ENCODE measurements at places on chromosomes 3 and 15. TPM values are rescaled to one million over a fixed set of nuclear protein-coding genes. Genes with fewer than 3 reads are reported as not detected.
A peak's percentile ranks its signal among the peaks of the same experiment; 100 is the strongest.

- no peaks in the 10 kb centered on the region for H3K36me3 ChIP-seq
- no peaks in the 10 kb centered on the region for H3K4me1 ChIP-seq
- H3K27ac ChIP-seq, result no peak overlapping the region
- H3K27me3 ChIP-seq, result no peaks in the 10 kb centered on the region
- DNase-seq, result no peak
Observed at GRCh38 chr15:22265056-22265945, 185.0 kb downstream of the OR4M2 start.

- H3K27me3 ChIP-seq, result no peaks in the 10 kb centered on the region
- DNase-seq, result no peak
- no peak overlapping the region for H3K27ac ChIP-seq
- no peaks in the 10 kb centered on the region for H3K4me1 ChIP-seq
- peaks cover 30% of the 10 kb centered on the region for H3K36me3 ChIP-seq
Observed at GRCh38 chr3:45546126-45546620, 48.4 kb upstream of the LIMD1 start.

DNA sequence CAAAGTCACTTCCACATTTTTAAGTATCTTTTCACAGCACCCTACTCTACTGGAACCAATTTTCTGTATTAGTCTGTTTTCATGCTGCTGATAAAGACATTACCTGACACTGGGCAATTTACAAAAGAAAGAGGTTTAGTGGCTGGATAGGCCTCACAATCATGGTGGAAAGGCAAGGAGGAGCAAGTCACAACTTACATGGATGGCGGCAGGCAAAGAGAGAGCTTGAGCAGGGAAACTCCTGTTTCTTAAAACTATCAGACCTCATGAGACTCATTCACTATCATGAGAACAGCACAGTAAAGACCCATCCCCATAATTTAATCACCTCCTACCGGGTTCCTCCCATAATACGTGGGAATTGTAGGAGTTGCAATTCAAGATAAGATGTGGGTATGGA is 18.7 kb downstream of the MCCC1 start:
- H3K4me3 ChIP-seq, result no peak overlapping the region
- H3K36me3 ChIP-seq, result peaks cover 55% of the 10 kb centered on the region
- no peak for DNase-seq

DNA sequence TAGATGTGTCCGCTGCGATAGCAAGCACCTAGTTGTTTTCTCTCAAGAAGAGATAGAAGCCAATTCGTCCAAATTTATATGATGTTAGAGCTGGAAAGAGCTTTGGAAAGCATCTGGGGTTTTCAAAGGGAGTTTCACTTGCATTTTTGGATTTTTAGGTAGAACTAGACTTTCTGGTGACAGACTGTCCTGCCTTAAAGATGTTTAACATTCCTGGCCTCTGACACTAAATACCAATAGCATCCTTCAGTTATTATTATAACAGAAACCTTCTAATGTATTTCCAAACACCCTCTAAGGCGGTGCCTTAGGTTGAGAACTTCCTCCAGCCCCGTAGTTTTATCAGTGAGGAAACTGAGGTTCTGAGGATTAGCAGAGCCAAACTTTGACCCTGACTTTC is 305.3 kb downstream of the SATB1 start:
- H3K4me3 ChIP-seq, result no peak overlapping the region
- H3K4me1 ChIP-seq, result no peaks in the 10 kb centered on the region
- no peak overlapping the region for H3K27ac ChIP-seq
- no peak for DNase-seq
- no peaks in the 10 kb centered on the region for H3K27me3 ChIP-seq
- no peaks in the 10 kb centered on the region for H3K36me3 ChIP-seq

DNA sequence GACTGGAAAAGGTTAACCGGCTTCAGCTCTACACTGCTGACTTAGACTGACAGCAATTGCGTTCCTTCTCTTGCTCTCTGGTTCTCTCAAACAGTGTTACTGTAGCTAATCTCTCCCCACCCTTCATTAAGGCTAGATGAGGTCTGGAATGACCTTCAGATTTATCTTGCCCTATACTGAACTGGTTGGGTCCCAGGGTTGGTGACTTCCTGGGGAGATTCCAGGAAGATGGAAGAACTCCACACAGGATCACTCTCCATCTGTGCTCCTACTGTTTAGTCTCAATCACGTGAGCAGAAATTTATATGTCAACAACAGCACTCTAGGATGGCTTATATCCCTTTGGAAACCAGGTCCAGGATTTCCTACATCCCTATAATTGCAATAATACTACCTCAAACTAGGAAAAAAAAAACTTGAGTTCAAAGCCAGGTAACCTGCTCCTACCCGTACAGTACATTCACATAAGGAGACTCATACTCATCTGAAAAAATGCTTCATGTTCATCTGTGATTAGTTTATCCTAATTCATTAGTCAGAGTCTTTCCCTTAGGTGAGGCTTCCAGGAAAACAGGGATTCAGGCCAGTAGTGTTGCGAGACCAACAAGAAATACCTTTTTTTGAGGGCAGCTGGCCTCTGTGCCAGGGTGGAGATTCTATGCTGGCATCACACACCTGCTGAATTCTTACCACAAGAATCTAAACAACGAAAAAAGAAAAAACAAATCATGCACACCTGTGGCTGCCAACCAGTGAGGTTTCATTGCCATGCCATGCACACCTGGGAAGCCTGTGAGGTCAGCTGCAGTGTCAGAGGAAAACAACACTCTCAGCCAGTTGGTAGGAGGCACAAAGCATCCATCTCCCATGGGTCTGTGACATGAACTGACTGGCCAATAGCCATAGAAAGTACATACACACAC is 297.3 kb downstream of the MECOM start:
- peak; percentile 14 for DNase-seq
- H3K27me3 ChIP-seq, result no peaks in the 10 kb centered on the region
- H3K4me1 ChIP-seq, result no peaks in the 10 kb centered on the region
- H3K4me3 ChIP-seq, result no peak overlapping the region
- no peak overlapping the region for H3K27ac ChIP-seq

DNA sequence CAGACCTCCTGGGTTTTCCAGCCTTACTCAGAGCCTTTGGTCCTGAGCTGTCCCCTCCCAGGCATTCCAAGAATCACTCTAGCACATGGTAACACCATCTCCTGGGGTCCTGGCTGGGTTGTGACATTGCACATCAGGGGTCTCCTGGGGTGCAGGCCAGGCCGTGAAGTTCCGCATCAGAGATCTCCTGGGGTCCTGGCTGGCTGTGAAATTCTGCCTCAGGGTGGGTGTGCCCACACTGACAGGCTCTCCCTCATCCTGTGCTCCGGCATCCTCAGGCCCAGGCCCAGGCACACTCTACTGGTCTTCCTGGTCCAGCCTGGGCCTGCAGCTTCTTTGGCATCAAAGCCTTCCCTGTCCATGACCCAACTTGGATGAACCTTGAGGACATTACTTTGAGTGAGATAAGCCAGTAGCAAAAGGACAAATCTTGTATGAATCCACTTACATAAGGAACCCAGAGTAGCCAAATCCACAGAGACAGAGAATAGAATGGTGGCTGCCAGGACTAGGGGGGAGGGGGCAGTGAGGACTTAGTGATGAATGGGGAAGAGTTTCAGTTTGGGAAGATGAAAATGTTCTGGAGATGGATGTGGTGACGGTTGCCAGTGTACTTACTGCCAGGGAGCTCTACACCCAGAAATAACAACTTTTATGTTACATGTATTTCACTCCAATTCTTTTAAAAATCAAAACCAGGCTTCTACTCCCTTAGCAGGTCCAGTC is 49.1 kb upstream of the KLF13 start:
- H3K4me1 ChIP-seq, result peaks cover 35% of the 10 kb centered on the region
- H3K27ac ChIP-seq, result no peak overlapping the region
- no peak for DNase-seq
- H3K36me3 ChIP-seq, result no peaks in the 10 kb centered on the region
- H3K27me3 ChIP-seq, result no peaks in the 10 kb centered on the region
- H3K4me3 ChIP-seq, result no peak overlapping the region

DNA sequence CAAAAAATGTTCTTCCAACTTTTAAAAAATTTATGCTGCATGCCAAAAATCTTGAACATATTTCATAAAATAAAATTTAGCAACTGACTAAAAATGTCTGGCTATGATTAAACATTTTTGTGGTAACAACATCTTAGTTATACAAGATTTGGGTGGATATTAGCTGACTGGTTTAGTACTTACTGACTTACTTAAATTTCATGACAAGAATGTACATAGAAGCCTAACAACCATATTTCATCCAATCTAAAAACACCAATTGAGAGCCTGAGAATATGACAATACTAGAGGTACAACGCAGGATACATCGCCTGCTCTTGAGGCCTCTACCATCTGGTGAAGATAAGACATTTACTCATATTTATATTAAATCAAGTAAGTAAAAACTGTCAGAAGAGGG is 34.6 kb downstream of the GNB4 start:
- no peaks in the 10 kb centered on the region for H3K27me3 ChIP-seq
- no peak overlapping the region for H3K4me3 ChIP-seq
- no peaks in the 10 kb centered on the region for H3K4me1 ChIP-seq

- no peak overlapping the region for H3K4me3 ChIP-seq
- H3K27ac ChIP-seq, result no peak overlapping the region
- no peaks in the 10 kb centered on the region for H3K27me3 ChIP-seq
- H3K36me3 ChIP-seq, result no peaks in the 10 kb centered on the region
Observed at GRCh38 chr3:110743202-110743601, 328.4 kb upstream of the NECTIN3 start.

GRCh38 chr15:58457466-58457965 is 25.7 kb downstream of the LIPC start:
- DNase-seq, result no peak
- H3K27me3 ChIP-seq, result no peaks in the 10 kb centered on the region
- peaks cover 41% of the 10 kb centered on the region for H3K4me1 ChIP-seq
- H3K36me3 ChIP-seq, result no peaks in the 10 kb centered on the region
- peak overlapping the region; percentile 18 for H3K27ac ChIP-seq

GRCh38 chr3:34011171-34012101 is 213.0 kb downstream of the PDCD6IP start:
- no peak for DNase-seq
- no peak overlapping the region for H3K4me3 ChIP-seq
- H3K4me1 ChIP-seq, result peaks cover 10% of the 10 kb centered on the region
- H3K27me3 ChIP-seq, result no peaks in the 10 kb centered on the region
- no peaks in the 10 kb centered on the region for H3K36me3 ChIP-seq

DNA sequence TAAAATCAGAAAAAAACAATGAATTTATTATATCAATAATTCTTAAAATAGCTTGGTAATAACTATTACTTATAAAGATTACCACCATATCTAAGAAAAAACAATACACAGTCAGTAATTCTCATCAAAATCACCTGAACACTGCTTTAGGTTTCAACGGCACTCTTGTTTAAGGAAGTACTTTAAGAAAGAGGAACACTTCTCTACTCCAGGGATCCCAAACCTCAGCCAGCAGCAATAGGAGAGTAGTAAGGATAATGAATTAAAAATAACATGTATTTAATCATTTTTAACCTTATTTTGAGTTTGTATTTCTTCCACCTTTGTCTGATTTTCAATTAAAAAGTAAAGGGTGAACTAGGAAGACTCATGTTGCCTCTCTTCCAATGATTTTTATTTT is 494.0 kb upstream of the NR2F2 start:
- no peak for DNase-seq
- H3K27ac ChIP-seq, result no peak overlapping the region
- H3K4me3 ChIP-seq, result no peak overlapping the region
- no peaks in the 10 kb centered on the region for H3K36me3 ChIP-seq

DNA sequence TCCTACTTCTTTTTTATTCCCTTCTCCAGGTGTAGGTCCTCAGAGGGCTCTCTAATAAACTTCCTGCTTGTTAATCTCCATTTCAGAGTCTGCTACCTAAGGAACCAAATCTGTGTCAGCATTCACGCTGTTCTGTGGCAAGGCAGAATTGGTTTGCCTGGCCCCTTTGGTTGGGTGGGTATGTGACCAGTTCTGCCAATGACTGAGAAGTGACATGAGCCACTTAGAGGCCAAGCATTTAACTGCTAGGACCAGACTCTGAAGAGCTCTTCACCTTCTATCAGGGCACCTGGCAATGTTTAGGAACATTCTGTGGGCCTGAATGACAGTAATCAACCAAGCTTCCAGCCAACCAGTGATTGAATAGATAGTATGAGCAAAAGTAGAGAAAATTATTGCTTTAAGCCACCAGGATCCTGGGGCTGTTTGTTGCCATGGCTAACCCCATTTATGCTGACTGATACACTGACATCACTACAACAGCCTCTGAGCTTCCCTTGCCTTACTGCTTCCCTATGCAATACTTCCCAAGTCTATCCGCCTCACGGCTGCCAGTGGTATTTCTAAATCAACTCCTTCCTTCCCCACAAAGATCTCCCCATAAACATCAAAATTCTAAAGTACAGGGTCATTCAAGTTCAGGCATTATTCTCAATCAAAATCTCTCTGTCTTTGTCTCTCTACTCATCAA is 7.6 kb downstream of the FRMD4B start:
- H3K36me3 ChIP-seq, result no peaks in the 10 kb centered on the region
- no peak for DNase-seq
- H3K4me1 ChIP-seq, result no peaks in the 10 kb centered on the region
- H3K27me3 ChIP-seq, result no peaks in the 10 kb centered on the region
- H3K27ac ChIP-seq, result no peak overlapping the region

DNA sequence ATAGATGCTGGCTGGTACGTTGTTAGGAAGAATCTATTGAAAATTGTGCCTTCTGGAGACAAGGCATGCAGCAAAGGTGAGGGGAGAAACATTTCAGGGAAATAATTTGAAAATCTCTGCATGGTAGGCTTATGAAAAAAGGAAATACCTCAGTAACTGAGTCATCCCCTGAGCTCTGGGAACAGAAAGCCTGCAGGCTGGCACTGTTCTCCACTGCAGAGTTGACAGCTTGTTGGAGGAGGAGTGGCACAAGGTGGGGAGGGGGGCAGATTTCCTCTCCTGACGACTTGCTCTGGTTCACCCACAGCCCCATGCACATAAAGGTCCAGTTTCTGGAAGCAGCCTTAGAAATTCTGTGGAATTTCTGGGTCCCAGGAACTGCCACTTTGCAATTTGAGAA is 179.4 kb downstream of the ABHD5 start:
- H3K36me3 ChIP-seq, result no peaks in the 10 kb centered on the region
- no peak overlapping the region for H3K4me3 ChIP-seq
- no peak overlapping the region for H3K27ac ChIP-seq
- H3K27me3 ChIP-seq, result peaks cover 31% of the 10 kb centered on the region

DNA sequence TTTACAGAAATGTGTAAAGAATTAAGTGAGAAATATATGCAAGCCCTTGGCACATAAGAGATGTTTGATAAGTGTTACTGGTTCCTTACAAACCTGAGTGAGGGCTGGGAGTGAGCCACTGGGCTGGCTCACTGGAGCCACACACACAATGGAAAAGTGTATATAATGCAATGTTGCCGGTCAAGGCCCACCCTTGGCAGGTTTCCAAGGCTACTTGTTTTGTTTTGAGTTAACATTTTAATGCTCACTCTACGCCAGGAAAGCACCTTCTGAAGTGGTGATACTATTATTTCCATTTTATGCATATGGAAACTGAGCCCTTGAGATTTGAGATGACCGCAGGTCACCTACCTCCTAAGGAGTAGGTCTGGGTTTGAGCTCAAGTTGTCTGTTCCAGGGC is 71.8 kb upstream of the FHIT start:
- DNase-seq, result no peak
- no peaks in the 10 kb centered on the region for H3K4me1 ChIP-seq
- H3K4me3 ChIP-seq, result no peak overlapping the region
- no peaks in the 10 kb centered on the region for H3K36me3 ChIP-seq
- H3K27ac ChIP-seq, result no peak overlapping the region

- no peaks in the 10 kb centered on the region for H3K36me3 ChIP-seq
- H3K27ac ChIP-seq, result peak overlapping the region; percentile 65
- H3K27me3 ChIP-seq, result no peaks in the 10 kb centered on the region
- no peak for DNase-seq
- peak overlapping the region; percentile 56 for H3K4me3 ChIP-seq
Observed at GRCh38 chr15:57306944-57307411, 69.3 kb upstream of the CGNL1 start.

Gene CCDC54
- polyA plus RNA-seq, result 0.04 TPM

Gene PRSS50
- 3.1 TPM for polyA plus RNA-seq

Gene PLSCR5
- polyA plus RNA-seq, result 0.10 TPM

Gene MAP3K13
- 52.3 TPM for polyA plus RNA-seq

Gene GPR62
- 0.18 TPM for polyA plus RNA-seq

Gene PDHB
- 72.3 TPM for polyA plus RNA-seq

Gene CLDN11
- polyA plus RNA-seq, result 5.0 TPM

Gene C3orf85
- polyA plus RNA-seq, result 95.5 TPM
